Fibroblast of skin of scalp (primary cell): ENCODE measurements at places on chromosomes 2 and 18.

DNA sequence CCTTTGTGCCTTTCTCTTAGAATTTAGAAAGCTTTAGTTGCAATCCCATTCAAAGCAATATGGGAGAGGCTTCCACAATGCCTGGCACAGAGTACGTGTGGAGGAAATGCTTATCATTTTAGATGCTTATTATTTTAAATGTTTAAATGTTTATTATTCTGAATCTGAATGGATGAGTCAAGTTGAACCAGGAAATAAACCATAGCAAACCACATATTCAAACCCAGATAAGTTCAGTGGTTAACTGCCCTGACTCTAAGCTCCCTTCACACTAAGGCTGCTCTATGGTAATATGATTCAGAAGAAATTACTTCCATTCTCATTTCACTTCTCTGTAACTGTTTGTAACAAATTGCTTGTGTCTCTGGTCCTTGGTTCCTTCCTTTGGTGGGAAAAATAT lies 5.2 kb upstream of the PPP4R1 start:
- DNase-seq = peak; percentile 68

DNA sequence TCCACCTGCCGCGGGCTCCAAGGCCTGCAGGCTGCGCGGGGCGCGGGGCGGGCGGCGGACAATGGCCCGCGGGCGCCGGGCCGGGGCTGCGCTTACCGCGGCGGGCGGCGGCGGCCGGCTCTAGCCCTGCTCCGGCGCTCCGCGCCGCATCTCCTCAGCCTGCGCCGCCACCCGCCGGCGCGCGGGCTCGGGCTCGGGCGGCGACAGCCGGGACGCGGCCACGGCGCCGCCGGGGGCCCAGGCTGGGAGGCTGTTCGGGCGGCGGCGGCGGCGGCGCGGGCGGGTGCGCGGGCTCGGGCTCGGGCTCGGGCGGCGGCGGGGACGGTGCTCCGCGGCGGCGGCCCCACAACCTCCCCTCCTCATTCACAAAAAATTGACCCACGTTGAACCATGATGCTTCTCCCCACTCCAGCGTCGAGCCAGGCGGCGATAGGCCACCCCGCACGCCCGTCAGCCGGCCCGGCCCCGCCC lies at the start of gene HDAC4:
Gene HDAC4 (minus strand): TSS at position 425 of the 471 bp plus-strand sequence. CDS start 48,321 bp downstream, outside the sequence.
- DNase-seq = no peak

GRCh38 chr2:38064801-38065501 lies 11.0 kb downstream of the CYP1B1 start:
- DNase-seq = peak; percentile 82

DNA sequence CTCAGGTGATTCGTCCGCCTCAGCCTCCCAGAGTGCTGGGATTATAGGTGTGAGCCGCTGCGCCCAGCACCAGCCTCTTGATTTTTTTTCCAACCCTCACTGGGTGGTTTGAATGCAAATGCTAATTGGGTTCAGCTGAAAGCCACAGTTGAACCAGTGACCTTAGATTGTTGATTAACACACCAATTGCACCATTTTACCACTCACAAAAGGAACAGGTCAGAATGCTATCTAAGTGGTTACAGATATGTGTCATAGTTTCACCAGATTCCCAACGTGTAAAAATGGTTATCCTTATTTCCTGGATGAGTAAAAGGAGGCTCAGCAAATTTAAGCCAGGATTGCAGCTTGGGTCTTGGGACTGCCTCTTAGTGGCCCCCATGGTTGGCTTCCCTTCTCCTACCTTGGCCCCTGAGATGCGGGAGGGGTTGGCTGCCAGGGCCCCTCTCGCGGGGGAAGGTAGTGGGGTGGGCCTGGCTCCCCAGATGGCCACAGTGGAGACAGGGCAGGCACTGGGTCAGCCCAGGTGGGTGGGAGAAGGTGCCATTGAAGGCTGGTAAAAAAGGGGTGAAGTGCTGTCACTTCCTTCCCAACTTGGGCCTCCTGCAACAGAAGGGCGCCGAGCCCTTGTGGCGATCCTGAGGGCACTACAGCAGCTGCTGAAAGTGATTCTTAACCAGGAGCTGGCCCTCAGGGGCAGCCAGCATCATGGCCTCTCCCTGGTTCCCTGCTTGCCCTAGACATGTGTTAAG lies 164.9 kb upstream of the HAAO start:
- DNase-seq = no peak

DNA sequence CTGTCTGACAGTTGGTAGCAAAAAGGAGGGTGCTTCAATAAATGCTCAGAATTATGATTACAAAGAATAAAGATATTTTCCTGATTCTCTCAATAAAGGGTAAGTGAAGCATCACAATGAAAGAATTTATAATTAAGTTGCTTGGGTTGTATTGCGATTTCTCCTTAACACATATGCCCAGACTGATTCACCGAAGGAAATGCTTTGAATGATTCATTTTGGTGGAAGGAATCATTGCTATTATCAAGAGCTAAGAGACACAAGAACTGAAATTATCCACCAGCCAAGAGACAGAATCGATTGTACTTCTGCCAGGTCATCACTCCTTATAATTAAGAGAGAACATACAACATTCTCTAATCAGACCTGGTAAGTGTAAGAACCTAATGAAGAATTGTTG lies 301.4 kb downstream of the NR4A2 start:
- DNase-seq = no peak

DNA sequence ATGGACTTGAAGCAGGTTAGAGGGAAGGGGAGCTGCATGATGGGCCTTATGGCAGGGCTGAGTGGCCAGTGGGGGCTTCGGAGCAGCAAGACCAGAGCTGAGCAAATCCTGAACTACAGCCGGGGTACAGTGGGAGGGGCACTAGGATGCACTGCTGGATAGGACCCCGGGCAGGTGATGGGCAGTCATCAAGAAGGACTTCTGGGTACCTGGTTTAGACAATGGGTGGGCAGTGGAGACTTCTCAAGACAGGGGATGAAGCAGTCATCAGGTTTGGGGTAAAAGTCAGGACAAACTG lies 507.4 kb upstream of the MYT1L start:
- DNase-seq = no peak

DNA sequence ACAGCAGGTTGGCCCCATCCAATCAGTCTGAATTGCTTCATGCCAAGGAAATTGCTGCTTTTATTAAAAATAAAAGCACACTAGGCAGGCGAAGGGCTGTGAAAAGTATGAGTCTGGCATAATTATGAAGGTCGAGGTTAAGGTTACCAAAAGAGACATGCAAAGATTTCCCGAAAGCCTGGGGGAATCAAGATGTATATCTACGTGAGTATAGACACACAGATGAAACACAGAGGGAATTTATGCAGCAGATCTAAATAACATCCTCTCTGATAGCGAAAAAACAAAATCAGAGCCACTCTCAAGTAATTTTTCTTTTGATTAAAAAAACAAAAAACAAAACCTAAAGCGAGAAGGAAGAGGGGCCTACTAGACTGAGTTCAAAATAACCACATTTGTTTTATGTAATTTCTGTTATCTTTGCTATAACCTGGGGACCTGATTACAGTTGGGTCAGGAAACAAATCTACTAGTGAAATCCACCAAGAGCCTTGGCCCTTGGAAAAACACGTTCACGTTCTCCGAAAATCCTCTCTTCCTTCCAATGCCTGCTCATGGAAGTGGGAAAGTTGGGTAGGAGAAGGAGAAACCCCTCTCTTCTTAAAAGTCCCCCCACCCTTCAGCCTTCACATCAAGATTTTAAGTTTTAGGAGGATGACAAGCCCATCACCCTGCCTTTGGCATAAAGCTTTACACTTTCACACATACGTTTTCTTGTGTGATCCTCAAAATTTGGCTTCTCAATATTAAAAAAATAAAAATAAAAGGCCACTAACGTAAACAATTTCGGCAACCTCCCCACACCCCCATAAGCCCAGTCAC lies 1.4 kb downstream of the AAK1 start:
- no peak for DNase-seq

DNA sequence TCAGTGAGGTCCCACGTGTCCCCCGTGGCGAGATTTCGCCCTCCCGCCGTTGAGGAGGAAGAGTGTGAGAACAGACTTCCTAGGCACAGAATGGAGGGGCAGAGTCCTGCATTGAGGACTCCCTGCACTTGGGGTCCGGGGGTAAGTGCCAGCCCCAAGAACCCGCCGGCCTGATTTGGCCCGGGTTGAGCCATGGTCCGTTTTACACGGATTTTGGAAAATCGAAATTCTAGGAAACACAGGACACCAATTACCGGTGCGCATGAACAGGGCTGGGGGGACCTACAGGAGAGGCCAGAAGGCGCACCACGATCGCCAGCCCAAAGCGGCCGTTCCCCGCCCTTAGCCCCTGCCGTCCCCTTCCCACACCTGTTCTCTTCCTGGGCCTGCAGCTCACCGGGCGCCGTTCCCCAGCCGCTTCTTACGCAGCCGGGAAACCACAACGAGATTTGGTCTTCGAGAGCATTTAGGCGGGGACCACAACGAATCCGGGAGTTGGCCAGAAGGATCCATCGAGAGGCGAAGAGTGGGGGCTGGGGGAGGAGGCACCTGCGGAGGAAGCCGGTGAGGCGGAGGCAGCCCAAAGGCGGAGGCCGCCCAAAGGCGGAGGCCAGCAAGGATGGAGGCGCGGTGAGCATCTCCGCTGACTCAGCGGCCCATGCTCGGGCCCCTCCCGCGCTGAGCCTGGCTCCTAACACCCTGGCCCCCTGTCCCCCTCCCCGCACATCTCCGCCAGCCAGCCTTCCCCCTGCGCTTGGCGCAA lies 464 bp upstream of the TLX2 start:
- no peak for DNase-seq

DNA sequence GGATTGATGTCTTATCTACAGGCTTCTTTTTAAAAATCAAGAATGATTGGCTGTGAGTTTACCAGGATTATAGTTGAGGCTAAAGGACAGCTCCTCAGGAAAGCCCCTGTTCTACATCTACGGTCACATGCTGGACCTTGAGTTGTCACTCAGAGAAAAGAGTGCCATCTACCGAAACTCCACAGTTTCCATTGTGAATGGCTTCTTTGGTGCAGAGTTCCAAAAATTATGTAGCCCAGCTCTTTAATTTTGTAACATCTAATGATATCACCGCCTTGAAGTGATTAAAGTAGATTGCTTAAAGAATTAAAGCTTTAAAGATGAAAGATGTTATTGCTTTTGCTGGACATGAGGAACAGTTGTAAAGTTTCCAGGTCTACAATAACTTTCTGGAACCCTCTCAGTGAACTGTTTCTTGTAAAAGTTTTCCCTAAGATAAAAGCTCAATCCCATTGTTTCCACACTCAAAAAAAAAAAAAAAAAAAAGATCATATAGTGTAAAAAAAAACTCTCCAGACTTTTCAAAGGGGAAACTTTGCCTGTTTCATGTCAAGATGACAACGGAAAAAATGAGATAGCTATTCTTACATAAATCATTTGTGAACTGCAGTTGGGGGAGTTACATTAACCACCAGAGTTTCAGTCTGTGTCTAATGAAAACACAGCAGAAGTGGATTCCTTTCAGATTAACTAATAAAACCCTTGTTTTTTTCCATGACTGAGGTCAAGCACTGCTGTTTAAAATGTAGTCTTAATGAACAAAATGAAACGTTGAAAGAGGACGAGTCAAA lies 4.3 kb downstream of the COL3A1 start:
- peak; percentile 92 for DNase-seq

- no peak for DNase-seq
Measured at GRCh38 chr2:68952887-68953521, at the start of gene GKN2. Gene GKN2 (minus strand): TSS chr2:68952893. CDS start chr2:68952861, 32 bp downstream.

- DNase-seq = no peak
Measured at GRCh38 chr2:169106563-169107545, 37.5 kb downstream of the DHRS9 start.

DNA sequence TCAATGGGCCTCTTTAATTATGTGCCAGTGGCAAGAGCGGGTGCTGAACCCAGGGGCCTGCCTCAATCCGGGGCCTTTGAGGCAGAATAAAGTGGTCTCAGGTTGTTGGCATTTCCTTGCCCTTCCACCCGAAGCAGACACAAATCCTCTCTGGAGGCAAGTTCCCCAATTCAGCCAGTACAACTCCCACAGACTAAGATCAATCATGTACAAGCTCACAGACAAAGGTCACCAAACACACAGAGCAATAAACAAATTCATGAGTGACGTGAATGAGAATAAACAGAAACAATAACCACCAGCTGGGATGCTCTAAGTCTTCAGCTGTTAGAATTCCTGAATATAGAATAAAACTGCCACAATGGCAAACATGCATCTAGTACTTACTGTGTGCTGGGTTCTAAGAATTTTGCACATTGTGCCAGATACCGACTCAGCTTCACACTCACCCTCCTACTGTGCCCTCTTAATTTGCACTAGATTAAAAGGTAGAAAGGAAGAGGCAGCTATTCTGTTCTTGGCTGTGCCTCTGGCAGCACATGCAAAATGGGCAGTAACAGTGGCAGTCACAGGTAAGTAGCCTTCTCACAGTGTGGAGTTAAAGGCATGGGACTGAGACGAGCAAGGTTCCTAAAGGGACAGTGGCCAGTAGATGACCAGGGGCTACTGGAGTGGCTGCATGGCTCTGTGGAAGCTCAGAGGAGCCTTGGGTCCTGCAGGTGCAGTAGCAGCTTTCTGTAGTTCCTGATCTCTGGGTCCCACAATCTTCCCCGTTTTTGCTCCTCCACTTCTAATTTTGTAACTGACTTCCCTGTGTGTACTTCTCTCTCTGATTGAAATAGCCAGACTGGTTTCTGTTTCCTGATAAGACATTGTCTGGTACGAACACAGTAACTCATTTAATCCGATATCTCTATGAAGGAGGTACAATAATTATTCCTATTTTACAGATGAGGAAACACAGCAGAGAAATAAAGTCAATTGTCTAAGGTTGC lies 34.6 kb upstream of the IL1B start:
- DNase-seq = no peak

DNA sequence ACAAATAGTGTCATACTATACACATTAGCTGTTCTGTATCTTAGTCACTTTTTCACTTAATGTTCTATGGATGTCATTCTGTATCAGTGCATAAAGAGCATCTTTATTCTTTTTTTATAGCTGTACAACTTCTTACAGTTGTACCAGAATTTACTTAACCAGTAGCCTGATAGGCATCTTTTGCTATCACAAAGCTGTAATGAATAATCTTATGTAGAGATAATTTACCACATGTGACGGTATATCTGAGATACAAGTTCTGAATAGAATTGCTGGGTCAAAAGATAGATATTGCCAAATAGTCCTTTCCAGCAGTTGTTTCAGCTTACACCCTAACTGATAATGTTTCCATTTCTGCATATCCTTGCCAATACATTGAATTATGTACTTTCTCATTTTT lies 70.0 kb downstream of the PTRHD1 start:
- DNase-seq = no peak

GRCh38 chr2:63343397-63344109 lies 244.7 kb downstream of the WDPCP start:
- DNase-seq = no peak

- no peak for DNase-seq
Measured at GRCh38 chr2:59892398-59892797, 661.1 kb downstream of the BCL11A start.

- DNase-seq = no peak
Measured at GRCh38 chr2:178320011-178320585, 125.8 kb downstream of the OSBPL6 start.

GRCh38 chr2:9099341-9099751 lies 95.9 kb upstream of the MBOAT2 start:
- DNase-seq = peak; percentile 36

GRCh38 chr18:57780706-57781347 lies 22.3 kb downstream of the ATP8B1 start:
- peak; percentile 90 for DNase-seq
